Gastrocnemius medialis (tissue), 4 donors: ENCODE measurements at places on chromosomes 7 and 10. TPM values are rescaled to one million over a fixed set of nuclear protein-coding genes. Genes with fewer than 3 reads are reported as not detected.
A peak's percentile ranks its signal among the peaks of the same experiment; 100 is the strongest.

DNA sequence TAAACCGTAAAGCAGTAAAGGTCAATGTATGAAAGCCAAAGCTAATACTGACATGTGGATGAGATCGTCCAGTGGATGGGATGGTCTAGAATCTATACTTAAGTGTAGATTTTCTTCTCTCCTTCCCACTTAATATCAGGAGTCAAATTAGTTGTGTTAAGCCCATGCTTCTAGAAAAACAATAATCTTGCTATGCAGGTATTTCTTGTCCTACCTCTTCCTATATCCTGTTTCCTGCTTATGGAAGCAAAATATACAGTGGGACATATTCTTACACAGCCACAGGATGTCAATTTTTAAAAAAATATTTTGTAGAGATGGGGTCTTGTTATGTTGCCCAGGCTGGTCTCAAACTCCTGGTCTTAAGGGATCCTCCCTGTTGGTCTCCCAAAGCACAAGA is 27.5 kb downstream of the CPEB3 start:
- DNase-seq, result no peak
- H3K4me3 ChIP-seq, result no peak overlapping the region
- no peaks in the 10 kb centered on the region for H3K36me3 ChIP-seq
- no peaks in the 10 kb centered on the region for H3K4me1 ChIP-seq
- no peaks in the 10 kb centered on the region for H3K27me3 ChIP-seq

DNA sequence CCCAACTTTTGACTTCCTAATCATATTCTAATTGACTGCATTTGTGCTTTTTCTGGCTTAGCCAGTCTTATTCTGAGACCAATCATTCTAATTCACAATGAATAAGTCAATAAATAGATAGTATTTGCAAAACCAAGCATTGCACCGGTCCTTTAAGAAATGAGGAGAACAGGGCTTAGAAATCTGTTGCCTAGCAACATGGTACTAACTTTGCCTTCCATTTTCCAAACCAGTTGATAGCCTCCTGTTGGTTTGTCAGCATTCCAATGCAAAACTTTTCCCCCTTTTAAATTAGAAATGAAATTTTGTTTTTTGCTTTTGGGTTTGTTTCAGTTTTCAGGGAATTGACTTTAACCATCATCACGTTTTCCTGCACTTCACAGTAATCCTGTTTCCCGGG is 603.5 kb upstream of the NRP1 start:
- no peak for DNase-seq
- no peaks in the 10 kb centered on the region for H3K27me3 ChIP-seq
- no peaks in the 10 kb centered on the region for H3K4me1 ChIP-seq
- no peak overlapping the region for H3K4me3 ChIP-seq

The TCAF2 gene
- total RNA-seq, result 2.1 TPM

The OR2A12 gene
- not detected for total RNA-seq

The ACSM6 gene
- total RNA-seq, result not detected

DNA sequence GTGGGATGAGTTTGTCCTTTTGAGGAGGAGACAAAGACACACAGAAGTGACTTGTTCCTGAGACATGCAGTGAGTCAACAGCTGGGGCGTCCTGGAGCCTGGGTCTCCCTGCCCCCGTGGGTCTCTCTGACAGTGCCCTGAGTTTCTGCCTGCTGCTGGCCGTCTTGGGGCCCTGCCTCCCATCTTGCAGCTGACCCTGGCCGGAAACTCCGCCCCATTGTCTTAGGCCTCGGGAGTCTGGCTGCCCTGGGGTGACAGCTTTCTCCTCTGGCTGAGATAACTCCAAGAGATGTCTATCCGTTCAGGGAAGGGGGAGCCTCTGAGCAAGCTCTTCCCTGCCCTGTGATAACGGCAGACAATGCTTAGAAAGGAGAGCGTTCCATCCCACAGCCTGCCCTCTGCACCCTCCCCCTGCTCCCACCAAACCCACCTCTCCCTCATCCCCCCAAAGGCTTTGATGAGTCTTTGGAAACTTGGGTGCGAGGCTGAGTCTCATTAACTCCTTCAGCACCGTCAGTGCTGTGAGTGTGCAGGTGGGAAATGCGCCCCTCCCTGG is 69.5 kb upstream of the PODXL start:
- H3K4me1 ChIP-seq, result no peaks in the 10 kb centered on the region
- H3K36me3 ChIP-seq, result no peaks in the 10 kb centered on the region
- DNase-seq, result no peak
- H3K27ac ChIP-seq, result peak overlapping the region; percentile 68
- H3K4me3 ChIP-seq, result no peak overlapping the region
- no peaks in the 10 kb centered on the region for H3K27me3 ChIP-seq

GRCh38 chr7:130127821-130128317 is 57.5 kb downstream of the KLHDC10 start:
- H3K4me1 ChIP-seq, result peaks cover 13% of the 10 kb centered on the region
- no peak overlapping the region for H3K4me3 ChIP-seq
- H3K36me3 ChIP-seq, result no peaks in the 10 kb centered on the region
- H3K27ac ChIP-seq, result no peak overlapping the region
- no peaks in the 10 kb centered on the region for H3K27me3 ChIP-seq

The KCNMA1 gene
- total RNA-seq, result 78.4 TPM

- DNase-seq, result no peak
- H3K4me3 ChIP-seq, result no peak overlapping the region
- H3K4me1 ChIP-seq, result no peaks in the 10 kb centered on the region
- H3K27me3 ChIP-seq, result no peaks in the 10 kb centered on the region
- no peaks in the 10 kb centered on the region for H3K36me3 ChIP-seq
Observed at GRCh38 chr7:109694149-109695071, 1124.7 kb downstream of the DNAJB9 start.

- no peaks in the 10 kb centered on the region for H3K27me3 ChIP-seq
- no peak overlapping the region for H3K4me3 ChIP-seq
- DNase-seq, result no peak
- H3K4me1 ChIP-seq, result no peaks in the 10 kb centered on the region
Observed at GRCh38 chr10:51911723-51912122, 212.3 kb upstream of the CSTF2T start.

The GPNMB gene
- 15.3 TPM for total RNA-seq

The CHN2 gene
- total RNA-seq, result 5.9 TPM

- no peak for DNase-seq
- H3K36me3 ChIP-seq, result no peaks in the 10 kb centered on the region
- H3K27me3 ChIP-seq, result no peaks in the 10 kb centered on the region
Observed at GRCh38 chr7:107471292-107472070, 1.6 kb downstream of the GPR22 start.

GRCh38 chr7:122546496-122546895 is 152.4 kb downstream of the RNF133 start:
- no peak for DNase-seq
- no peaks in the 10 kb centered on the region for H3K27me3 ChIP-seq
- H3K4me1 ChIP-seq, result no peaks in the 10 kb centered on the region

The COL26A1 gene
- total RNA-seq, result not detected

DNA sequence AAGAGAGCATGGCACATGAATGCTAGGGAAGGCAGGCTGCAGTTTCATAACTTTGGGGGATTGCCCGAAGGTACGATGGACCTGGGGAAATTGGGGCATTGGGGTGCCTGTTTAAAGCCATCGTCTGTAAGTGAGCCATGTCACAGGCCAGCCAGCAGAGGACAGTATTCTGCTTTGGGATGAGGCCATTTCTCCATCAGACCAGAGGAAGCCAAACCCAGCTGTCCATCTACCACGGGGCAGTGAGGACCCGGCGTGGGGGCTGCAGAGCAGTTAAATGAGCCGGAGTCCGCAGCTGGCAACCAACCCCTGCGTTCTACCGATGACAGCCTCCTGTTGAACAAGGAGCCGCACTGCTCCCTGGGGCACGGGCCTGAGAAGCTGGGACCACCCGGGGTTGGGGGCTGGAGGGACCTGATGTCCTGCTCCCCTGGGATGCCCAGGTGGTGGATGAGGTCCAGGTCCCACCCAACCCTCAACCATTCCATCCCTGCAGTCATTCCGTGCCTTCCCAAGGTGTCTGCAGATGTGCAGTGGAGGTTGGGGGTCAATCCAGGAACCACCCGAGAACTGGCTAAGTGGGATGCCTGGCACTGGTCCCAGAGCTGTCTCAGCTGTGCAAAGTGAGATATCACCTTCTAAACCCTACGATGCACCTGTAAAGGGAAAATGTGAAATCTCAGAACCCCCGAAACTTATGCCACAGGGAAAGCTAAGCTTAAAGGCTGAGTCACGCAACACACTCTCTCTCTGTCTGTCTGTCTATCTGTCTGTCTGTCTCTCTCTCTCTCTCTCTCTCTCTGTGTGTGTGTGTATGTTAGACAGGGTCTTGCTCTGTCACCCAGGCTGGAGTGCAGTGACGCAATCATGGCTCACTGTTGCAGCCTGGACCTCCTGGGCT is 12.1 kb upstream of the RHBDD2 start:
- no peaks in the 10 kb centered on the region for H3K4me1 ChIP-seq
- H3K27ac ChIP-seq, result no peak overlapping the region
- DNase-seq, result no peak
- H3K4me3 ChIP-seq, result no peak overlapping the region
- no peaks in the 10 kb centered on the region for H3K36me3 ChIP-seq
- no peaks in the 10 kb centered on the region for H3K27me3 ChIP-seq

DNA sequence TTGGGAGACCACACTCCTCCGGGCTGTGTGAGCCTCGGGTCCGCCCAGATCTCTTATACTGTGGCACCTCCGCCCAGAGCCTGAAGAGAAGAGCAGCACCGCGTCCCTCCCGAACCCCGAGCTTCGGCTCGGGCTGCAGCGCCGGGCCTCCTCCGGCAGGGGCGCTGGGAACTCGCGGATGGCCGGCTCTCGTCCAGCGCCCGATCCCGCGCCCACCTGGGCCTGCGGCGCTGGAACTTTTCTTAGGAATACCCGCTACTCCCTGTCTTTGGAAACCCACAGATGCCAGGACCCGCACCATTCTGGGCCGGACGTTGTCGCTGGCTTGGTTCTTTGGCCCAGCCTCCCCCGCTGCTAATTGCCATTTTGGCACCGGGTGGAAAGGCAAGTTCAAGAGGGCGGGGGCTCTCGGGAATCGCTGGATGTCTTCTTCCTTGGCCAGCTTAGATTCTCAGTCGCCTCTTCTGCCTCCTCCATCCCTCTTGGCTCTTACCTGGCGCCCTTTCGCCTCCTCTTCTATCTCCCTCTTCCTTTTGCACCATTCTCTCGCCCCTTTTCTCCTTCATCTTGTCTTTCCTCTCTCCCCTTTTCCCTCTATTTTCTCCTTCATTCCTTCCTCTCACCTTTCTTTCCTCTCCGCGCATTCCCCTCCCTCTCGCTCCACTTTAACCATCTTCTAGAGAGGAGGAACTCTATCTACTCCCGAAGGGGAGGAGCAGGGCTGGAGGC is 2.1 kb upstream of the SORCS3 start:
- peaks cover 3% of the 10 kb centered on the region for H3K4me1 ChIP-seq
- no peak for DNase-seq
- H3K27ac ChIP-seq, result no peak overlapping the region
- H3K4me3 ChIP-seq, result no peak overlapping the region
- no peaks in the 10 kb centered on the region for H3K36me3 ChIP-seq

The GDI2 gene
- 143 TPM for total RNA-seq

GRCh38 chr10:64430690-64431323 is 909.6 kb downstream of the REEP3 start:
- H3K4me1 ChIP-seq, result no peaks in the 10 kb centered on the region
- H3K27ac ChIP-seq, result no peak overlapping the region
- H3K27me3 ChIP-seq, result no peaks in the 10 kb centered on the region
- no peak overlapping the region for H3K4me3 ChIP-seq

- H3K27me3 ChIP-seq, result no peaks in the 10 kb centered on the region
- no peak overlapping the region for H3K4me3 ChIP-seq
Observed at GRCh38 chr10:44756216-44756615, 154.9 kb upstream of the TMEM72 start.

The MGMT gene
- 16.0 TPM for total RNA-seq

The AKR1C3 gene
- 236 TPM for total RNA-seq

GRCh38 chr7:15845868-15846267 is 159.4 kb upstream of the MEOX2 start:
- H3K27ac ChIP-seq, result no peak overlapping the region
- no peaks in the 10 kb centered on the region for H3K36me3 ChIP-seq
- no peaks in the 10 kb centered on the region for H3K4me1 ChIP-seq
- H3K4me3 ChIP-seq, result no peak overlapping the region
- no peaks in the 10 kb centered on the region for H3K27me3 ChIP-seq
- DNase-seq, result no peak

DNA sequence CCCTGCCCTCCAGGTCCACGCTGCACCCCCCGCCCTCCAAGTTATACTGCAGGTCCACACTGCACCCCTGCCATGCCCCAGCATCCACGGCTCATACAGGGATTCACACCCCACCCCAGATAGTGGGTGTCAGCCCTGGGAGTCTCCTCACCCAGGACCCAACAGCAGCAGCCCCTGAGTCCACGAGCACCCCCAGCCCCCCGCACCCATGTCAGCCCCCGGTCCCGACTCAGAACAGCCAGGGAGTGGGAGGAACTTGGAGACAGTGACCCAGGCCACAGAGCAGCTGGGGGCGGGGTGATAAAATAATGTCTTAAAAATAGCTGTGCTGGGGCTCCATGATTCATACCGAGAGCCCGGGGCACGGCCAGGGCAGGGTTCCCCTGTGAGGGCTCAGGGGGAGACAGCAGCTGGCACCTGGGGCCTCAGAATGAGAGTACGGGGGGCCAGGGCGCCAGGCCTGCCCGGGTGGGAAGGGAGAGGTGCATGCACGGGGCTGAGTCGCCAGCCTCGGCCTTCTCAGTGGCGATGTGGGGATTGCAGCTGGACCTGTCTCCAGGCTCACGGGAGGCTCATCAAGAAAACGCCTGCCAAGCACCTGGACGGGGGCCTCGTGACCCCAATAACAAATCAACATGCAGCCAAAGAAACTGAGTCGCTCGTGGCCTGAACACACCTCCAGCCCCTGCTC is 29.8 kb downstream of the ADAP1 start:
- no peaks in the 10 kb centered on the region for H3K27me3 ChIP-seq
- H3K27ac ChIP-seq, result no peak overlapping the region
- H3K4me1 ChIP-seq, result no peaks in the 10 kb centered on the region

GRCh38 chr10:109956454-109957091 is 33.3 kb upstream of the XPNPEP1 start:
- H3K27ac ChIP-seq, result no peak overlapping the region
- no peaks in the 10 kb centered on the region for H3K4me1 ChIP-seq
- no peaks in the 10 kb centered on the region for H3K27me3 ChIP-seq
- no peak overlapping the region for H3K4me3 ChIP-seq
- no peak for DNase-seq

DNA sequence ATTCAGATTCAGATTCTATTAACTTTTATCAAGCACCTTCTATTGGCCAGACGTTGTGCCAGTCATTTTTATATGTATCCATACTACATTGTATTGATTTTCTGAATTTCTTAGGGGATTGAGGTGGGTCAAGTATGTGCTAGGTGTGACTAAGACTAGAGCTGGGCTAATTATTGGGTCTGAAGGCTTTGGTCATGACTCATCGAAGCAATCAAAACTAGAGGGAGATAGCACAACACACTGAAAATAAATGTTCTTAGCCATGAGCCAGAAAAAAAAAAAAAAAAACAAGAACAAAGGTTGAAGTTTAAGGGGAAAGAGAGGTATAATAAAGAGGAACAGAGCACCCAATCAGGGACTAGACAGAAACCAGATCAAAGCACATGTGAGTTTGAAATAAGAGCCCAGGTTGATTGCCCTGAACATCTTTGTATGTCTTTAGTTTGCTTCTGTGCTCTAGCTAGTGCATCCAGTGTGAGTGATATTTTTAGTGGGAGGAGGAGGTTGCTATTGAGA is 171.6 kb upstream of the FOXP2 start:
- no peaks in the 10 kb centered on the region for H3K36me3 ChIP-seq
- H3K27ac ChIP-seq, result no peak overlapping the region
- H3K4me1 ChIP-seq, result peaks cover 12% of the 10 kb centered on the region
- H3K4me3 ChIP-seq, result no peak overlapping the region
- no peaks in the 10 kb centered on the region for H3K27me3 ChIP-seq

The SPDYE11 gene
- not detected for total RNA-seq
